CD4-positive, alpha-beta T cell treated with Interleukin-6 at 100 ng/mL for 8 hours (primary cell): ENCODE measurements at places on chromosomes 12 and 14.

DNA sequence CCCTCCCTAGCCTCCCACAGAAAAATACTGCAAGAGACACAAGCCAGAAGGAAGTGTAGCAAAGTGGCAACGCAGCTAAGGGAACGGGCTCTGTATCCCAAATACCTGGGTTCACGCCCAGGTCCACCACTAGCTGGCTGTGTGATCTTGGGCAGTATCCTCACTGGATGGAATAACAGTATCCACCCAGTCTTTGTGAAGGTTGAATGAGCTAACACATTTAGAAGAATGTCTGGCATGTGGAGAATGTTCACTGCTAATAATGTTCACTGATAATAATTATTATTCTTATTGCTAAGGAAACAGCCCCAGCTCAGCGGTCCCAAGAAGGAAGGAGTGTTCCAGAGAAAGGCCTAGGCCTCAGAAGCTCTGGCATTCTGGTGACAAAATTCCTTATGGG, 70.9 kb downstream of the VWF start:
- DNase-seq, result no peak

- peak; percentile 40 for DNase-seq
Observed at GRCh38 chr12:3135522-3136461, 58.6 kb downstream of the TSPAN9 start.

GRCh38 chr12:57448669-57449068, 6.4 kb upstream of the INHBE start:
- DNase-seq, result no peak

- DNase-seq, result no peak
Observed at GRCh38 chr14:96265383-96266095, 9.5 kb downstream of the BDKRB1 start.

DNA sequence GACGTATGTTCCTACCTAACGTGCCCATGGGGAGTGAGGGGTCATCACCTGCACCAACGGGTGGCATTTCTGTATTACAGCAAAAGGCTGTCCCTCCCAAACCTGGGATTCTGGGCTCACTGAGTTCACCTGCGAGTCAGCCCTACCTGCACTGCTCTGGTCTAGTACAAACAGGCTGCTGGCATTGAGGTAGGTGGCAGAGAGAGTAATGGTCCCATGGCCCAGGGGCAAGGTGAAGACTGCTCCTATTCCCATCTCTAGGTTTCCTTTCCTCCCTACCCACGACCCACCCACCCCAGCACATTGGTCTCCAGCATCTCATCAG, 421 bp downstream of the SUOX start:
- no peak for DNase-seq
